ENCODE measurements at places on chromosomes 16 and 17.

- DNase-seq: no peak
Measured at GRCh38 chr16:86664522-86665318, 86.4 kb downstream of the FOXL1 start.

GRCh38 chr16:57695680-57696069 is 1.1 kb downstream of the DRC7 start:
- DNase-seq: no peak

DNA sequence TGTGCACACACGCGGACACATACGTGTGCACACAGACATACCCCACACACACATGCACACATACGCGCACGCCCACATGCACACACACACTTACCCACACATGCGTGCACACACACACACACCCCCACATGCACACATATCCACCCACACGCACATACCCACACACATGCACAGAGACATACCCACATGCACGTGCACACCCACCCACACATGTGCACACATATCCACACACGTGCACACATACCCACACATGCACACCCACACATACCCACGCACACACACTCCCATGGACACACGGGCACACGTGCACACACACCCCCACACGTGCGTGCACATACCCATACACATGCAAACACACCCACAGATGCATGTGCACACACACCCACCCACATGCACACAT is 27.2 kb upstream of the PVALEF start:
- DNase-seq: no peak

- no peak for DNase-seq
Measured at GRCh38 chr17:72811976-72812687, 280.4 kb downstream of the SLC39A11 start.

GRCh38 chr17:49727380-49727779 is 19.6 kb upstream of the SLC35B1 start:
- no peak for DNase-seq

- no peak for DNase-seq
Measured at GRCh38 chr16:85788819-85789218, 10.5 kb downstream of the EMC8 start.

GRCh38 chr16:84392031-84392360 is 23.7 kb downstream of the ATP2C2 start:
- DNase-seq: no peak

DNA sequence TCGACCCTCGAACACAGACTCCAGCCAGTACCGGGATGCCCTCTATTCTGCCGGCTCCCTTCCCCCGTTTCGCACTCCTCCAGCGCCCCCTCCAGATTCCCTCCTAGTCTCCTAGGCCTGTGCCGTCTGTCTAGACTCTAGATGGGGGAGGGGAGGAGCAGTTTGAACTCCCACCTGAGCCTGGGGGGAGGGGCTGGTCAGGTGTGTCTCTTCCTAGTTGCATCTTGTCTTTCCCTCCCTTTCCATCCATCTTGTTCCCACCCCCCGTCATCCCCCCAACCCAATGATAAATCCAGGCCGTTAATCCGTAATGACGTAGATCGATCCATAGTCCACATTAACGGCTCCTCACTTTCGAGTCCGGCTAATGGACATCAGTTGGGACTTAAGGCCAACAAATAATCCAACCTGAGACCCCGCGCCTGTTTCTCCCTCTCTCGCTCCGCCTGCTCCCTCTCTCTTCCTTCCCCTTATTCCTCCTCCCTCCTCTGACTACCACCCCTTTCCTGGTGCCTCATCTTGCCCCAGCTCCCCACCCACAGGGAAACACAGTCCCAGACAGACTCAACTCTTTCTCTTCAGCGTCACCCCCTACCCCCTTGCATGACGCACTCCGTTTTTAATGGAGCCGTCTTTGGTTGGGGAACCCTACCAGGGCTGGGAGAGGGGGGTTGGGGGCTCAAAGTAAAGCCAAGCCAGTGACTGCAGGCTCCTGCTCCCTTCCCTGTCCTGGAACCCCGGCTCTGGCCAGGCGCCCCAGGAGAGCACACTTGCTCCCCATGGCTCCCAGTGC is 3.4 kb upstream of the HOXB5 start:
- DNase-seq: no peak

GRCh38 chr17:556431-556995 is 158.1 kb downstream of the VPS53 start:
- no peak for DNase-seq

DNA sequence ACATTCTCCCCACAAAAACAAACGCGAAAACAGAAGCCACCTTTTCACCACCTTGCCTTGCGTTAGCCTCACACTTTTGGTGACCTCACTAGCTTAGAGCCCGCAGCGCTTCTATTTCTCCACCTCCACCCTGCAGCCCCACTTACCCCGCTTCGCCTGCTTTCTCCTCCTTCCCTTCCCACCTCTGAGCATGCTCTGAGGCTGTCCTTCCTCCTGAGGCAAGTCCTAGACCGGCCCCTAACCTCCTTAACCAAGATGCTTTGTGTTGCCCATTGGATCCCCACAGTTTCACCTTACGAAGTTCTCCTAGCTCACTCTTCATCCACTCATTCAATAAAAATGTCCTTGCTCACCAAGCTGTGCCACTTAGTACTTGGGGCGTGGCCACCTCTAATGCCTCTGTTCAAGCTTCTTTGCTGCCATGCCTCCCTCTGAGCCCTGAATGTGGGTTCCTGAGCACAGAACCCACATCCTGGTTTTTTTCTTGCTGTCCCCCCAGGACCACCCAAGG is 1.3 kb downstream of the GNGT2 start:
- DNase-seq: no peak

- DNase-seq: no peak
Measured at GRCh38 chr16:81531419-81531821, 86.8 kb downstream of the CMIP start.

- DNase-seq: no peak
Measured at GRCh38 chr16:65688301-65688700, 566.4 kb upstream of the CDH11 start.

DNA sequence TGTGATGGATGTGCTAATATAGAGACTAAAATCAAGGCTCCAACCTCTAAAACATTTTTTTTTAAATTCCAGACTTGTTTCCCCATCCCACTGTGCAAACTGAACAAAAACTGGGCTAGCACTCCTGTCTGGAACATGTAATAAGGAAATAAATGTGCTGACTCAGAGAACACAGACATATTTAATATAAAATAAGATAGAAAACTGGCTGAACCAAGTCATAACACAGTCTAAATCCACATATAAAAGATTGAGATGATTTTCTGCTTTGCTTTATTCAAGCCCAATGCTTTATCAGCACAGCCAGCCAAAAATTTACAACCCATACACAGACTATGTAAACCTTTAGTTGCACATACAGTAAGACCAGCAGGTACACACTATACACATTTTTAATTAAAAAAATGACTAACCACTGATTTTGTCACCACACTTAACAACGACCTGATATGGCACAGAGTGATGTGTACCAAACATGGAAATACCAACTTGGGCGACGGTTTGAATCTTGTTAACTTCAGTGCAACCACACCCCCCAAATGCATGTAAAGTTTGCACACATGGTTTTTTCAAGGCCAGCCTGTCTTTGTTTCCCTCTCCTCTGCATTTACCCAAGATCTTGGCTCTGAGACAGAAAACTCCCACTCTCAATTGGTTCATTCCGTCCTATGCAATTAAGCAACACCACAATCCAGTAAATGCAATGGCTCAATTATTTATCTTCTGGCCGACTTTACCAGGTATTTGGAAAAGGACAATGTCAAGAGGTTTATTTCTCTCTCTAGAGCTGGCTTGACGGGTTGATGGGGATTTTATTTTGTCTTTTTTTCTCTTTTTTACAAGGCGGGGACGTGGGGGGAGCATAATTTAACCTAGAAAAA is 1.2 kb downstream of the STAT3 start:
- no peak for DNase-seq

- no peak for DNase-seq
Measured at GRCh38 chr16:31108794-31109558, 790 bp downstream of the BCKDK start.

GRCh38 chr17:54744750-54745149 is 155.9 kb upstream of the TOM1L1 start:
- DNase-seq: no peak

GRCh38 chr17:58531661-58532554 is 17.5 kb upstream of the MTMR4 start:
- DNase-seq: peak; percentile 98

GRCh38 chr16:65124212-65124548 is 2.3 kb upstream of the CDH11 start:
- DNase-seq: no peak

- no peak for DNase-seq
Measured at GRCh38 chr17:73820686-73821448, 176.6 kb upstream of the SDK2 start.

GRCh38 chr16:77579351-77579891 is 142.9 kb upstream of the NUDT7 start:
- no peak for DNase-seq

- no peak for DNase-seq
Measured at GRCh38 chr17:37859451-37859850, 64.8 kb upstream of the TBC1D3K start.
